ENCODE measurements at places on chromosomes 12 and 14. TPM values are rescaled to one million over a fixed set of nuclear protein-coding genes. Genes with fewer than 3 reads are reported as not detected.

GRCh38 chr12:57182918-57183575 is 33.5 kb upstream of the NXPH4 start:
- peak; percentile 69 for DNase-seq

DNA sequence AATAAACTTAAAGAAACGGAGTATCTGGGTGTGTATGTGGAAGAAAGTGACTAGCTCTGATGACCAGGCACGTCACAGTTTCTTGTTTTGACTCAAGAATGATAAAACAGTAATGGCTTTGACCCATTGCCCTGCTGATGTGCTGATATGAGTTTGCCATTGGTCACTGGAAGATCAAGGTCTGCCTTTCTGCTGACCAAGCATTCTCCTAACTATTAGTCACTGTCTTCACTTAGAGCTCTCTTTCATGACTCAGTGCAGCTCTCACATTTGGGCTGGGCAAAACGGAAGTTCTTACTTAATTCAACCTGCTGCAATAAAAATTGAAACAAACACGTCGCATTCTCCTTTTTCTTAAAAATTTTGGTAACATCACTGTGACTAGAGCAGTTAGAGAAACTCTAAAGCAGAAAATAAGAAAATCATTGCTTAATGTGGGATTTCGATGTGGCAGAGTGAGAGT is 366.7 kb downstream of the BTG1 start:
- DNase-seq: peak; percentile 85

GRCh38 chr14:75123991-75124390 is 2.9 kb downstream of the NEK9 start:
- peak; percentile 53 for DNase-seq

GRCh38 chr14:101534198-101534597 is 27.1 kb upstream of the DIO3 start:
- DNase-seq: no peak

ARHGDIB gene
- 3.8 TPM for total RNA-seq

DNA sequence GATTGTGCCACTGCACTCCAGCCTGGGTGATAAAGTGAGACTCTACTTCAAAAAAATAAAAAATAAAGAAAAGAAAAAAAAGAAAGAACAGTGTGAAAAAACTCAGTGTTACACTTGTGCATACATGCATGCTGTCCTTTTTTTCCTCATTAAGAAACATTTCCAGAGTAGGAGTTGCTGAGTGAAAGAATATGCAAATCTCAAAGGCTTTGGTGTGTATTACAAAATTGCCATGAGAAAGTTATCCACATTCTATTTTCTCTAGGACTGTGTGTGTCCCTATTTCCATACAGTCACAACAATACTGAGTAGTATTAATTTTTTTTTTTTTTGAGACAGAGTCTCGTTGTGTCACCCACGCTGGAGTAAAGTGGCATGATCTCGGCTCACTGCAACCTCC is 830 bp upstream of the A2ML1 start:
- DNase-seq: no peak

DNA sequence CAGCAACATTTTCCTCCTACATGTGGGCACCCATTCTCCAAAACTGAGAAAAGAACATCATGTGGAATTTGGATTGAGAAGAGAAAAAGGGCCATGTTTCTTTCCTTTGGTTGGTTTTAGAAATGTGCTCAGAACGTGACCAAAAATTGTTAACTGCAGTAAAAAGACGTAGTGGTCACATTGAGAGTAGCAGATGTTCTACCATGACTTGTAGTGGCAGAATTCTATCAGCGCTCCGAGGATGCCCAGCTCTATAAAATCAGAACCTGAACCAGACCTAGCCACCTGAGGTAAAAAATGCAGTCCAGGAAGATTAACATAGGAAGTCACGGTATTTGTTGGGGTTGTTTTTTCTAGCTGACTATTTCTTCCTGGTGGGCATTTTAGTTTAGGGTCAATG is 101.8 kb upstream of the TMEM233 start:
- DNase-seq: no peak

- DNase-seq: no peak
These were observed 38.9 kb downstream of the NIN start for GRCh38 chr14:50792051-50792477.

CLMN gene
- 6.0 TPM for total RNA-seq

PAX9 gene
- 0.34 TPM for total RNA-seq

NDRG2 gene
- 31.3 TPM for total RNA-seq

DNA sequence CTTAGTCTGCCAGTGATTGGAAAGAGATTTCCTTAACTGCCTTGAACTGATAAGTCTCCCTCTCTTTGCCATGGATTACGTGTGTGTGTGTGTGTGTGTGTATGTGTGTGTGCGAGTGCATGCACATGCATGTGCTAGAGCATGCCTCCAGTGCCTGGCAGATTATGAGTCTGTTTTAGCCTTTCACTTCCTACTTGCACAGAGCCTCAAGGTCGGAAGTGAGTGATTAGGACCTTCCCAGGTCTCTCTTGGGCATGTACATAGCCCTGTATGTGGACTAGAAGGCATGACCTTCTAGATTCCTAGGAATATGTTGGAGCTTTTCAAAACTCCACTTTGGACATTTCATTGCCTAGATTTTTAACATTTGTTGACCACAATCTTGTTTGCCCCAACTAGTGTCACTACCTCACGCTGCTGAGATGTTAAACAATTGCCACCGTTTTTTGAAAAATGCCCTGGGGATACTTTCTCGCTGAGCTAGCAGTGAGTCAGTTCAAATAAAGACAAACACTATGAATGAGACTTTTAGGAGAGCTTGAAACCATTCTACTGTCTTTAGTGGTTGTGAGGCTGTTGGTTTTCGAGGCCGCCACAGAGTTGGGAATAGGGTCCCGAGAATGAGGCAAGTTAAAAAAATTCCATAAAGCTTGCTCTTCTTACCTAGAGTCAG is 28.2 kb downstream of the KIAA0586 start:
- peak; percentile 38 for DNase-seq

NEMP1 gene
- total RNA-seq: 23.8 TPM

PIWIL1 gene
- total RNA-seq: not detected

DNA sequence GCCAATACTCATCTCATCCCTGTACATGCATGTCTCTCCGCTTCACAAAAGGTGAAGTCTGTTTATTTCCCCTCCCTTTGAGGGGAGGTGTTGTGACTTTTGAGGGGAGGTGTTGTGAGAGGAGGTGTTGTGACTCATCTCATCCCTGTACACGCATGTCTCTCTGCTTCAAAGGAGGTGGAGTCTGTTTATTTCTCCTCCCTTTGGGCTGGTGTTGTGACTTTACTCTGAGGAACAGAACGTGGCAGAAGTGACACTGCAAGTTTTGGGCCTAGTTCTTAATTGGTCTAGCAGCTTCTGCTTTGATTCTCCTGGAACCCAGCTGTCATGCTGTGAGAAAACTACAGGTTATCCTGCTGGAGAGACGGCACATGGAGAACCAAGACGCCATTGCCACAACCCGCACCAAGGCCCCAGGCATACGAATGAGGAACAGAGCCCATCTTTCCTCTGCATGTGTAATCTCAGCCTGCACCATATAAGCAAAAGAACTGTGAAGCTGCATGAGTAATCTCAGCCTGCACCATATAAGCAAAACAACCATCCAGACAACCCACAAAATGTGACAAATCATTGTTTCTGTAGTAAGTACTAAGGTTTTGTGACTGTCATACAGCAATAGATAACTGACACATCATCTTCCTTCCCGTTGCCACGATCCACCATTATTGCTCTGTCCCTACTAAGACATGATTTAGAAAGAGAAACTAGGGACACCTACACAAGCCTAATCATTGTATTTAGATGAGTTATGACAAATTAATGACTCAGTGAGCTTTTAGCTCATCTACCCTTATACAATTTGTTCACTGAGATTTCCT is 30.0 kb downstream of the GALNT4 start:
- no peak for DNase-seq

GALNT16 gene
- total RNA-seq: not detected

GPX2 gene
- 84.3 TPM for total RNA-seq

RHOJ gene
- total RNA-seq: not detected

- no peak for DNase-seq
These were observed 192.6 kb upstream of the LHX5 start for GRCh38 chr12:113664224-113664681.

CACNA2D4 gene
- not detected for total RNA-seq

- DNase-seq: no peak
These were observed 278.2 kb downstream of the ZFP36L1 start for GRCh38 chr14:68514608-68515194.

DNA sequence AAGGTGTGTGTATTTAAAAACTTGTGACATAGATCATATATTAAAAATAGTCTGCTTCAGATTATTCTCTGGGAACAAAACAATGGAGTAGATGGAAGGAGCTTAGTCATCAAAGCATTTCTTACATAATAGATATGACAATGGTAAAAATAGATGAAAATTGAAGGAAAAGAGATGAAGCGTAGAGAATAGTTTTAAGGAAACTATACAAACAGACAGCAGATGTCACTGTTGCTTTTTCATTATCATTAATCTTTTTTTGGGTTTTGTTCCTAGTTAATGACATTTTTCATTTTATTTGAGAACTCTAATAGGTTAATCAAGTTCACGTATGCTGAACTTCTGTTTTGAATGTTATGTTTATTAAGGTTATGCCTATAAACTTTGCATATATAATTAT is 149.2 kb upstream of the FBXO33 start:
- no peak for DNase-seq

Measured in Caki2 (cell line).